ENCODE measurements at places on chromosomes 11 and 22.

GRCh38 chr11:21564833-21565682 lies 627.8 kb upstream of the ANO5 start:
- no peak for DNase-seq

DNA sequence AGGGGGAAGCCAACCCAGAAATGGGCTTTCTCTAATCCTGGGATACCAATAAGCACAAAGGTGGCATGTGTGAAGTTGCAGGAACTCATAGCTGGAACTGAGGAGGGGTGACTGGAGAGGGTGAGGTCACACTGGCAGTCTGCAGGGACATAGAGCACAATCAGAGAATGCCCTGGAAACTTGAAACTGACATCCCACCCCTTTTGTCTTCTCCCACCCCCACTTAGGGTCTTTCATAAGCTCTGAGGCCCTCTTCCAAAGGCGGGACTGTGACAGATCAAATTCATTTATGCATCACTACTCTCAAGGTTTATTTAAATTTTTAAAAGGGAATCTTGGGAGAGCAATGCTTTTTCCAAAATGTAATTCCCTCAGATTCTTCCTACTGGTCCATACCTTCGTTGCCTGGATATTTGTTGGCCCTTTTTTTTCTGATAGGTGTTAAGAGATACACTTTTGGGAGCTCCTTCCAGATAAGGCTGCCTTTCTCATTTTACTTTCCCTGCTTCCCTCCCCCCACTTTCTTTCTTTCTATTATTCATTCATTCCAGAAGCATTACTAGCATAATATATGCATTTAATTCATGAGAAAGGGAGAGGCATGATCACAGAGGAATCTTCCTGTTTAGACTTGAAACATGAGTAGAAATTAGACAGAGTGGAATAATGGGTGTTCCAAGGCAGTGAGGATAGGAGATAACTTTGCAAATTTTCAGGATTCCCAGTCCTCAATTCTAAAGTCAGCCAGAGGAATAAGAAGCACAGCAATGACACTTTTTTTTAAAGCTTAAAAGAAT lies 14.8 kb downstream of the OR51E2 start:
- no peak for DNase-seq

GRCh38 chr22:22059291-22060002 lies 76.9 kb upstream of the TOP3B start:
- no peak for DNase-seq

DNA sequence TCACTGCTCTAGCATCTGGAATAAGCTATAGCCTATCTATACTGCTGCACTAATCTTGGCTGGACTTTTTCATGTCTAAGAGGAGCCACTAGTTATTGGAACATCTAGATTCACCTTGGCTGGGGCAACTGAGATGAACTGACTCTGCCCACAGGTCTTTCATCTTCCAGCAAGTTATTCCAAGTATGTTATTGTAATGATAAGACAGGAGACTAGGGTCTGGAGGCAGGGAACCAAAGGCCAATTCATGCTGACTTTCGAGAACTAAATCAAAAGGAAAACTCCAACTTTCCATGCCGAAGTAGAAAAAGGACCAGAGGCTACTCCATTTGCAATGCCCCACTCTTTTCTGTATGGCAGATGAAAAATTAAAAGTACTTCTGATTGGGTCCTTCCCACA lies 1243.0 kb upstream of the RAG2 start:
- DNase-seq = no peak

GRCh38 chr11:75461151-75461550 lies 28.1 kb upstream of the KLHL35 start:
- DNase-seq = no peak

DNA sequence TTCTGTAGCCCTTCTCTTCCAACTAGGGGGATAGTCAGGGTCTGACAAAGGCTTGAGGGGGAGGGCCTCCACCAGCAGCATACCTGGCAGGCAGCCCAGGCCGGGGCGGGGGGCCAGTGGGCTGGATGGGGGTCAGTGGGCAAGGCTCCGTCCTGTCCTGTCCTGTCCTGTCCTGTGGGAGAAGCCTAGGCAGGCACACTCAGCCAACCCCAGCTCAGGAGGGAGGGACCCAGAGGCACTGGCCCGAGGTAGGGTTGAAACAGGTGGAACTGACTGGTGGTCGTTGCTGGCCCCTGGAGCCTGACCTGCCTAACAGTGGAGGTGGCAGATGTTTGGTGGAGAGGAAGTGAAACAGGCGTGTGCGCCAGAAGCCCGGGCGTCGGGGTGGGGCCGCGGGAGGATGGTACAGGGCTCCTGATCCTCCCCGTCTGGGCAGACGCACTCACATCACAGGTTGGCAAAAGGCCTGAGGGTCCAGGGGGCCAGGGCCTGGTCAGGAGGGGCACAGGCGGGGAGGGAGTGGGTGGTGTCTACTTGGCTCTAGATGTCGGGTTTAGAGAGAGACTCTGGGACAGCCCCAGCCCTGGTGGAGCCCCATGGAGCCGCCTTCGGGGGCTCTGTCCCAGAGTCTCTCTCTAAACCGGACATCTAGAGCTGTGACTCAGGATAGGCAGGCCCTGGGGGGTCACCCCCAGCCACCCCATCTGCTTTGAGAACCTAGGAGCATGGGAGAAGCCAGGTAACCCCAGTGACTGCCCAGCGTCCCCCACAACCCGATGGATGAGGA lies 32.5 kb upstream of the GRAMD4 start:
- no peak for DNase-seq

- DNase-seq = no peak
Measured at GRCh38 chr11:130106381-130106780, 36.7 kb downstream of the APLP2 start.

DNA sequence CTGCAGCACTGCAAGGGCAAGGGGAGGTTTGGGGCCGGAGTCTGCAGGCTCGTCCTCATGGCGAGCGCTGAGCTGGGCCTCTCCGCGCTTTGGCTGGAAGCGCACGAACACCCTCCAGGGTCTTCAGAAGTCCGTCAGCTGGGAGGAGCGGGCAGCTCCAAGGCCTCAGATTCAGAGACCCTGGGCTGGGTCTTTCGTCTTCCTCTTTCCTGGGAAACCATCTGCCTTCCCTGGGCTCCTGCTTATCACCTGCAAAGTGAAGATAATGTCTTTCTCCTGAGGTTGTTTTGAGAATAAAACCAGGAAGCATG lies 525.6 kb downstream of the BRD1 start:
- no peak for DNase-seq

- no peak for DNase-seq
Measured at GRCh38 chr11:1192741-1193325, 30.0 kb upstream of the MUC5B start.

DNA sequence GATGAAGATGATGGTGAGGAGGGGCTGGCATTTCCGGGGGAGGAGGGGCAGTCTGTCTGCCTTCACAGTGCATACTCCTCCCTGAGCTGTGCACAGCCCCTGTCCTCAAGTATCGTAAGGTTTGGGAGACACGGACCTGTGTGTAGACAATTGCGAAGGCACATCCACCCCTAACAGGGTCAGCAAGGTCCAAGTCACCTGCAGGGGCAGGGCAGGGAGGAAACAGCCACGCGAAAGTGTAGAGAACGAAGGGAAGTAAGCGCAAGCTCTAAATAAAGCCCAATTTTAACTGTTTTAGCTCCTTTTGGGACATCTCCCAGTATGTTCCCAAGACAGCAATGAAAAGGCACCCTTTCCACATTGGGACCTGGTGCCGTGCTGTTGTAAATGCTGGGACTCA lies 448.2 kb downstream of the TBC1D22A start:
- DNase-seq = no peak

DNA sequence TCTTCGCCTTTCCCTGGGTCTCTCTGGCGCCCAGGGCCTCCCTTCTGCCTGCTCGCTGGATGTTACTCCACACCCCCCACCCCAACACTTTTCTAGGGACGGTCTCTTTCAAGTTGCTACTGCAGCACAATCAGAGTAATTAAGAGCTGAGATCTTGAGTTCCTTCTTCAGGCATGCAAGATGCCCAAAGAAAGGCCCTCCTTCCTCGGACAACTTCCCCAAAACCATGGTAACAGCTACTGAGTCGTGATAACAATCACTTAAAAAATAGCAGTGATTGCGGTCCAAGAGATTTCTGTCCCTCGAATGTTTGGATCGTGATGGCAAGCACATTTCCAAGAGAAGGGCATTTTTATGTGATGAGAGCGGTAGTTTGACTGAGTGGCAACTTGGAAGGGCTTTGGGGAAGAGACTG lies 638 bp upstream of the TENM4 start:
- no peak for DNase-seq

- no peak for DNase-seq
Measured at GRCh38 chr11:109016724-109017123, 351.9 kb downstream of the DDX10 start.

All from hematopoietic multipotent progenitor cell treated with erythropoietin and hydrocortisone succinate and interleukin-3 and kit ligand, for 17 days (in vitro differentiated cells).